ENCODE measurements at places on chromosomes 12 and 14. TPM values are rescaled to one million over a fixed set of nuclear protein-coding genes. Genes with fewer than 3 reads are reported as not detected.

The KRT83 gene
- not detected for total RNA-seq

The RIMBP2 gene
- not detected for total RNA-seq

The VWF gene
- 0.15 TPM for total RNA-seq

The SLC2A14 gene
- not detected for total RNA-seq

The CELA1 gene
- total RNA-seq, result not detected

The IFNG gene
- total RNA-seq, result not detected

The FGF6 gene
- not detected for total RNA-seq

The TRMT5 gene
- 6.2 TPM for total RNA-seq

The DDN gene
- 0.15 TPM for total RNA-seq

The KRT79 gene
- total RNA-seq, result not detected

The CCDC198 gene
- not detected for total RNA-seq

The CPSF6 gene
- total RNA-seq, result 24.4 TPM

The RPL10L gene
- not detected for total RNA-seq

The EPYC gene
- not detected for total RNA-seq

The ARHGAP9 gene
- not detected for total RNA-seq

The TEX52 gene
- not detected for total RNA-seq

The HOXC6 gene
- total RNA-seq, result 2.2 TPM

The TAS2R8 gene
- 0.34 TPM for total RNA-seq

The LPAR5 gene
- not detected for total RNA-seq

Data from melanocyte of skin (primary cell).